Activated CD8-positive, alpha-beta memory T cell treated with anti-CD3 and anti-CD28 coated beads for 48 hours (primary cell): ENCODE measurements at places on chromosomes 16 and 17.

- no peak for DNase-seq
Observed at GRCh38 chr16:56639045-56639444, 579 bp downstream of the MT1A start.

GRCh38 chr17:36851250-36851649, 86.0 kb upstream of the LHX1 start:
- no peak for DNase-seq

- no peak for DNase-seq
Observed at GRCh38 chr16:66751992-66752322, 548 bp upstream of the DYNC1LI2 start.

GRCh38 chr16:89481356-89481955, 8.9 kb downstream of the ANKRD11 start:
- no peak for DNase-seq

DNA sequence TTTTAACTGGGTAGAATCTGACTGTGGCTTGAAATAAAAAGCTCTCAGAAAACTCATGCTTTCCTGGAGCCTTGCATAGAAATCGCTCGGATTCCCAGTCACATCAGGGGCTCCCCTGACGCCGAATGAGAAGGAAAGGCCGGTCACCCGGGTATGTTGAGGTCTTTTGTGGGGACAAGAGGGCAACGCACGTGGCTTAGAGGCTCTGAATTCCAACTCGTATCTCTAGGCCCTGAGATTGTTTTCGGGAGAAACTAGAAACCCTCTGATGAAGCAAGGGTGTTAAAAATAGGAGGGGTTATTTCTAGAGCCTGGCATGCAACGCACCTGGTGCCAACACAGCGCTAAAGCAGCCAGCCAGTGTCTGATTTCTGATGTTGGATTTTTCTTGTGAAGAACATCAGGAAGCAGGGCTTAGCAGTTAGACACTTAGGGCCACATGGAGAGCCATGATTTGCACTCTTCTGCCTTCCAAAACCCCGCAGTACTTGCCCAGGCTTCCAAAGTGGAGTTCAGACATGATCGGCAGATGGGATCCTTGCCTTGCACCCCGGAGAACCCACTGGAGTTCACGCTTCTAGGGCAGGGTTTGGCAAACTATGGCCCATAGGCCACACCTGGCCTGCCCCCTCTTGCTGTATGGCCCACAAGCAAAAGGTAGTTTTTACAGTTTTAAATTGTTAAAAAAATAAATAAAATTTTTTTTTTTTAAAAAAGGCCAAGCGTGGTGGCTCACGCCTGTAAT, 12.6 kb downstream of the CACNG1 start:
- no peak for DNase-seq

- DNase-seq, result no peak
Observed at GRCh38 chr17:38560503-38561318, 45.0 kb downstream of the SRCIN1 start.

- DNase-seq, result no peak
Observed at GRCh38 chr17:28698253-28698941, 13.3 kb downstream of the PROCA1 start.

- no peak for DNase-seq
Observed at GRCh38 chr17:83151442-83152226, 72.2 kb downstream of the METRNL start.

DNA sequence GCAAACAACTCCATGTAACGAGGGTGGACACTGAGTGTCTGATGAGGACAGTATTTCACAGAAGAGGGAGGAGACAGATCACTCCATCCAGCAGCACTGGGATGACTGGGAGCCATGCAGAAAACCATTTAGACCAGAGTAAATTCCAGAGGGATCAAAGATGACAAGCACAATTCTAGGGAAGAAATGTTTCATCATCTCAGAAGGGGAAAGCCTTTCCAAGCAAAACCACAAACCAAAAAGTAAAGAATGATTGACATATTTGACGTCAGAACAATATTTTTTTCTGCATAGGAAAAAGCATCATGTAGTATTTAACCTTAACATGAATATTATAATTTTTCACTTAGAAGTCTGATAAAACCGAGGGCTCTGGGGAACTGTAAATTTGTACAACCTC, 4.8 kb downstream of the DNASE1 start:
- DNase-seq, result no peak

DNA sequence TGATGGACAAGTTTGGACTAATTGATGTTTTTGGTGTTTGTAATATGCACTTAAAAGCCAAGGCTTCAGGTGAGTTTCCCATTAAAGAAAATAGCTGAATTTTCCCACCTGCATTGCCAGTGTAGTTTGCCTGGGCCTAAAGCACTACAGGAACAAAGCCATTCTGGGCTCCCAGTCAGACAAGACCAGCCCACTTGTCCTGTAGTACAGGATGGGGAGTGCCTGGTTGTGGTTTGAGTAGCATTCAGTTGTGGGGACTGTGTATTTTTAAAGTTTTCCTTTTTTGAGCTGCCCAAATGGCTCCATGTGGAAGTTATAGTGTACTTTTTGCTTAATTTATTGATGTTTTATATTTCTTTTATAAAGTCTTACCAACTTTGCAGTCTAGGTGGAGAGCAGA, 91.7 kb downstream of the TANGO6 start:
- no peak for DNase-seq

GRCh38 chr17:63189930-63190329, 223.9 kb downstream of the TANC2 start:
- DNase-seq, result no peak
